ENCODE measurements at places on chromosomes 2 and 18.

GRCh38 chr2:74290466-74291217 lies 52.6 kb downstream of the SLC4A5 start:
- peak; percentile 8 for DNase-seq

DNA sequence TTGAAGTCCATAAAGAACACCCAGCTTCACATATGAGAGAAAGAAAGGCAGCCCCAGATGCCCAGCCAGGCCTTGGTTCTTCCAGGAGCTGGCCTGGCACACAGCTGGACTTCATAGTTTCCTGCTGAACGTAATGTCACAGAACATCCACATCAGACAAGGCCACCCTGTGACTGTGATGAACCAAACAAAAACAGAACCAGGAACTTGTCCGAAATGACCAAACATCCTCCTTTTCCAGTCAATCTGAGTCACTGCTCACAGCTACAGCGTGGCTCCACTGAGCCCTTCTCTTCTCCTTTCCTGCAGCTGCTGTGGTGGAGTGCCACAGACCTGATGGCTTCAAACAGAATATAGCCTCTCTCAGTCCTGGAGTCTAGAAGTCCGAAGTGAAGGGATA lies 45.4 kb upstream of the PAPOLG start:
- no peak for DNase-seq

DNA sequence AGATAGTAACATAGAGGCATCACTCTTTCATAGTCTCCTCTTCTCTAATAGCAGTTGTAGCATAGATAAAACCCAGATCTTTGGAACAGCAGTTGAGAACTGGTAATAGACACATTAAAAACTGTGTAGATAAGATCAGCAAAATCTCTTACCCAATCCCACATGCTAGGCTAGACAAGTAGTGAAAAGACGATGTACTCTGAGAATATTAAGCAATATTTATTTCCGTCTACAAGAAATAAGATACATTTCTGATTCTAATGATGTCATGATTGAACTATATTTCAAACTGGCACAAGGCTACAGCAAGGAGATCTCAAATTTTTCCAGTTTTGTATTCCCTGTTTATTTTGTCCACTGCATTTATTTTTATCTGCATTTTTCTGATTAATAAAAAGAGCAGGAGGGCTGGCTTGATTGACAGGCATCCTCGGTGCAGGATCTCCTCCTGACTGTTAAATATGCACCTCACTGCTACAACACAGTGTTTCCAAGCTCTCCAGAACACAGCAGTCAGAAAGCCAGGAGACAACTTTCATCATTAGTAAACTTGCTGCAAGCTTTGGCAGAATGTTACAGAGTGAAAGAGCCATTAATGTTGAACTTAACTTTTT lies 73.3 kb upstream of the ATIC start:
- no peak for DNase-seq

DNA sequence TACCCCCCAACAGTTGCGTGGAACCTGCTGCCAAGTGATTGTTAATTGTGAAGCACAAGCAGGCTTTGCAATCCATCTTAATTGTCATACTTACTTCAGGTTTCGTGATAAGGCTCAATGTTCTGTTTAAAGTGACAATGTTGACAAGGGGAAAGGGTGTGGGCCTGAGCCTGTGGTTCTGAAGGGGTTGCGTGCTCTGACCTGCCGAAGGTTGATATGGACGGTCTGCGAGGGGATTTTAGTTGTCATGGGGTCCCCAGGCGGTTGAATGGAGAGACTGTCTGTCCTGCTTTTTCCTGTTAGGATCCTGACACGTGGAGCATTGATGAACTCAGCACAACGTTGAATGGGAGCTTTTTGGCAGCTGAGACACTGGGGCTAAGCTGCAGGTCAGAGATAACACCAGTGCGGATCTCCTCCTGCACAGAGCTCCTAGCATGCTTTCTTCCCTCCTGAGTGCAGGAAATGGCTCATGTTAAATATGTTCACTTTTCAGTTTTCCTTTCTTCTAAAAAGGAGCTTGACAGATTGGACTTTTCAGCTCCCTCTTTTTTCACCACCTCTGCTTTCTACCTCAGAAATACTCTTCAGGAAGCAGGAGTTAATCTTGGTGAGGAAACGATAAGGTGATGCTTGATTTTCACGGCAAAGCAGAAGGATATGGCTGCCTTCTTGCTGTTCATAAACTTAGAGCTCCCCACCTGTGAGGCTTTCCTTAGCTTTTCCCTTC lies 62.9 kb upstream of the ZEB2 start:
- no peak for DNase-seq

- DNase-seq: no peak
Observed at GRCh38 chr2:136206613-136207012, 88.7 kb upstream of the CXCR4 start.

DNA sequence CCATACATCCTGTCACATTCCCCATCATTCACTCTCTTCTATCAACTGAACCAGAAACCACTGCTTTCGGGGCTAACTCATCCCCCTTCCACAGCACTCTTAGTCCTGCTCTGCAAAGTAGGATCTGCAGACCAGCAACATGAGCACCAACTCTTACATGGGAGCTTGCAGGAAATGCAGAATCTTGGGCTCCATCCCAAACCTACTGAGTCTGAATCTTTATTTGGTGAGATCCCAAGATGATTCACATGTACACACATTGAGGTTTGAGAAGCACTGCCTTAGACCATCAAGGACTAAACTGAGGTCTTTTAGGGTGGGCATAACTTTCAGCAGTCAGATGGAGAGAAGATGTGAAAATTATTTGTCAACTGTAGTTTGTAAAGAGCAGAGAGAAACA lies 235.6 kb upstream of the EPHA4 start:
- no peak for DNase-seq

DNA sequence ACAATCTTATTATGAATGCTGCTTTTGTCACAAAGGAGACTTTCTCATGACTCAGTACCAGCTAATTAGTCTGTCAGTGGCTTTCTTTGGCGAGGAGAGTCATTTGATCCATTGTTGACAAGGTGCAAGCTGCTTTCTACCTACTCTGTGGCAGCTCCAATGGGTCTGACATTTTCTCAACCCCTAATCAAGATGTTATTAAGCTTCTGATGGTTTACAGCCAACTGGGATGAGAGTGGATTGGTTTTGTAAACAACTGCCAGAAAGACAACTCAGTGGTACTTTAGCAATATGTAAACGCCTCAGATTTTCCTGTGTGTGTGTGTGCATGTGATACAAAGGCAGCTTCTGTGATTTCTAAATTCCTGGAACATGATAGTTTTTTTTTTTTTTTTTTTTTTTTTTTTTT lies 8.2 kb upstream of the CLIP4 start:
- DNase-seq: no peak

All from effector memory CD4-positive, alpha-beta T cell (primary cell).